ENCODE measurements at places on chromosomes 13 and 19.

GRCh38 chr19:51372649-51373504, at the start of gene NKG7:
Gene NKG7 (minus strand): TSS chr19:51372654. CDS start chr19:51372535, 119 bp downstream.
- no peak for DNase-seq

GRCh38 chr13:105602956-105603670, 932.3 kb downstream of the EFNB2 start:
- DNase-seq = peak; percentile 32

DNA sequence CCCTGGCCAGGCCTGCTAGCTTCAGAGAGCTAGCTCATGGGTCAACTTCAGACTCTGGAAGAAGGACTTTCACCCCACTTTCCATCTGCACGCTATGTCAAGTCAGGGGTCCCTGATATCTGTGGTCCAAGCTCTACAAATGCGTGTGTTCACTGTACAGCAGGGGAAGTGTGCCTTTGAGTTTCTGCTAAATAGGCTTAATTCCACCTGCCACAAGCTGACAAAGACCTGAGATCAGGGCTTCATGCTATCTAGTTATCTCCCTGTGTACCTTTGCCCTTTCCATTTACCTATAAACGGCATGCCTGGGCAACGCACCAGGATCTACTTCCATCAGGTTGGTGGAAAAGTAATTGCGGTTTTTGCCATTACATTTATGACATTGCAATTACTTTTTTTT, 10.7 kb upstream of the SULT2A1 start:
- no peak for DNase-seq

DNA sequence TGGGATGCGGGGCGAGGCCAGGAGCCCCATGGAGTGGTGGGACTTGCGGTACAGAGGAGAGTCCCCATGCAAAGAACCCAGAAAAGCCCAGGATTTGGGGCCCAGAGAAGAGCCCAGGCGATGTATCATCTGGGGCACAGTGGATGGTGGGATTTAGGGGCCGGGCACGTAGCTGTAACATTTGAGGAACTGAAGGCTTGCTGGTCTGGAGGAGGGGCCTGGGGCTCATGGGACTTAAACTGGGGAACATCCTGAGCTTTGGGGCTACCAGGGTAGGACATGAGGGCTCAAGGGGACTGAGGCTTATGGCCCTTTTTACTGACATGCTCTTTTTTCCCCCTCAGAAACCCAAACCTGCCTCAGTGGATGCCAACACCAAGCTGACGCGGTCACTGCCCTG, 13.5 kb downstream of the MED25 start:
- no peak for DNase-seq

GRCh38 chr13:56850852-56851251, 289.9 kb upstream of the PRR20A start:
- DNase-seq = no peak

DNA sequence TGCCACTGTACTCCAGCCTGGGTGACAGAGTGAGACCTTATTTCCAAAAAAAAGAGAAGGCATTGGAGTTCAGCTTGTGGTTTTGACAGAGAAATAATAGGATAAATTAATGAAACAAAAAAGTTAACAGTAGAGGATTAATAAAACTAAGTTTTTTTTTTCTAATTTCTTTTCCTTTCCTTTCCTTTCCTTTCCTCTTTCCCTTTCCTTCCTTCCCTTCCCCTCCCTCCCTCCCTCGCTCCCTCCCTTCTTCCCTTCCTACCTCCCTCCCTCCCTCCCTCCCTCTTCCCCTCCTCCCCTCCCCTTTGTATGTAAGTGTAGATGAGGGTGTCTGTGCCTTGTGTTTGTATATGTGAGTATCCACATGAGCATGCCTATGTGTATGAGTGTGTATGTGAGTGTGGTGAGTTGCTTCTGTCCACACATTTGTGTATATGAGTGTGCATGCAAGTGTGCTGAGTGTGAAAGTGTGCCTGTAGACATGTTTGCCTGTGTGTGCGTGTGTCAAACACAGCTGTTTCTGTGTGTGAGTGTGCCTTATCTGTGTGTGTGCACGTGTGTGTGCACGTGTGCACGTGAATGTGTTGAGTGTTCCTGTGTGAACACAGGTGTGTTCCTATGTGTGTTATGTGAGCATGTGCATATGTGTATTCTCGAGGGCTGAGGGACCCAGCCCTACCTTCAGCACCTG, 12.5 kb upstream of the MZF1 start:
- no peak for DNase-seq

DNA sequence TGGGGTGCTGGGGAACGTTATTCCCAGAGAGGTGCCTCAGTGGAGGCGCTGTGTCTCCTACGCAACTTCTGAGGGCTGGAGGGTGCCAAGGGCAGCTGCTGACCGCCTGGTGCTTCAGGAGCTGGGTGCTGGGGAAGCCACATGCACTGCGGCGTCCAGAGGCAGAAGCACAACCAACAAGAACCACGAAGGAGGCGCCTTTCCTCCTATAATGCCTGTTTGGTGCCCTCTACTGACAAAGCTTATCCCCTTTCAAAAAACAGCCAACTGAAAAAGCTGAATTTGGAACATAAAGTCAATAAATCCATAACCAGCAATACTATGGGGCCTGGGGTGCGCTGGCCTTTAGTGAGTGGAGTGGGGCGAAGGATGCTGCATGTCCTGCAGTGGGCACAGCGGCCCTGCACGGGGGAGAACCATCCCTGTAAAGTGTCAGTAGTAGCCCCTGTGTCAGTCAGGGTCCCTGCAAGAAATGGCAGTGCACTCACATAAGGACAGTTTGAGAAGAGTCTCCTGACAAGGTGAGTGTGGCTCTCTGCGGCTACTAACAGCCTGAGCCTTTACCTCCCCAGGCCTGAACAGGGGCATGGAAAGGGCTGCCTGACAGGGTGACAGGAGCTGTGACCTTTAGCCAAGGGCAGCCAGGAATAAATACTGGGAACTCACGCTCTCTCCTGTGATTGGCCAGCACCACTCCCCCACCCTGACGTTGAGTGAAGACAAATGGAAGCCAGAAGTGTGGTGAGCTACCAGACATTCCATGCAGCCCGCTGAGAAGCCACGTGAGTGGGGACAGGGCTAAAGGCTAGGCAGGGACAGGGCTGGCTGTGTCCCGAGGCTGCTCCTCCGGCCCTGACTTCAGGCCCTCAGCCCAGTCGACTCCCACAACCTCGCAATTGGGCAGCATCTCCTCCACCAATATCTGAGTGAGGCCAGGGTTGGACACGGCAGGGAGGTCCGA, 4.5 kb upstream of the B3GNT8 start:
- DNase-seq = peak; percentile 25

All from fibroblast of upper back skin (primary cell).